ENCODE measurements at places on chromosomes 2 and 18. TPM values are rescaled to one million over a fixed set of nuclear protein-coding genes. Genes with fewer than 3 reads are reported as not detected.

DNA sequence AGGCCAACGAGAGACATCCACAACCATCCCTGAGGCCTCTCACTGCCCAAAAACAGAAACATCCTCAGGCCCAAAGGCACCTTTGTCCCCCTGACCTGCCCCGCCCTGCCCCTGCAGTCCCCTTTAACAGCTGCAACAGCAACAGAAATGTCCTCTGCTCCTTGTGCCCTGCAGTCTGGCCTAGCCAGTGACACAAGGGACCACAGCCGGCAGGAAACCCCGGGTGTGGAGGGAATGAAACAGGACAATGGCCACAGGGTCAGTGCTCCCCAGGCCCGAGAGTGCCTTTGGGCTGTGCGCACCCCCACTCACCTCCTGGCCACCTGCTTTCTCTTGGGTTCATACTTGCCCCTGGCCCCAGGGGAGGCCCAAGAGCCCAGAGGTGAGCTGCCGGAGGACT, 35.6 kb downstream of the SNED1 start:
- no peak for DNase-seq

DNA sequence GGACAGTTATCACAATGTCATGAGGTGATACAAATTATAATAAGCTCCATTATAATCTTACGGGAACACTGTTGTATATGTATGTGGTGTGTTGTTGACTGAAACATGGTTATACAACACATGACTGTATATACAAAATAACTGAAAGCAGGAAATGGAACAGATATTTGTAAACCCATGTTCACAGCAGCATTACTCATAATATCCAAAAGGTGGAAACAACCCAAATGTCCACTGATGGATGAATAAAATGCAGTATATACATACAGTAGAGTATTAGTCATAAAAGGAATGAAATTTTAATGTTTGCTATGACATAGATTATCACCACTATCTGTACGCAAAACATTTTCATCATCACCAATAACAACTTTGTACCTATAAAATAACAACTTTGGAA, 107.3 kb downstream of the USP34 start:
- DNase-seq = no peak

DNA sequence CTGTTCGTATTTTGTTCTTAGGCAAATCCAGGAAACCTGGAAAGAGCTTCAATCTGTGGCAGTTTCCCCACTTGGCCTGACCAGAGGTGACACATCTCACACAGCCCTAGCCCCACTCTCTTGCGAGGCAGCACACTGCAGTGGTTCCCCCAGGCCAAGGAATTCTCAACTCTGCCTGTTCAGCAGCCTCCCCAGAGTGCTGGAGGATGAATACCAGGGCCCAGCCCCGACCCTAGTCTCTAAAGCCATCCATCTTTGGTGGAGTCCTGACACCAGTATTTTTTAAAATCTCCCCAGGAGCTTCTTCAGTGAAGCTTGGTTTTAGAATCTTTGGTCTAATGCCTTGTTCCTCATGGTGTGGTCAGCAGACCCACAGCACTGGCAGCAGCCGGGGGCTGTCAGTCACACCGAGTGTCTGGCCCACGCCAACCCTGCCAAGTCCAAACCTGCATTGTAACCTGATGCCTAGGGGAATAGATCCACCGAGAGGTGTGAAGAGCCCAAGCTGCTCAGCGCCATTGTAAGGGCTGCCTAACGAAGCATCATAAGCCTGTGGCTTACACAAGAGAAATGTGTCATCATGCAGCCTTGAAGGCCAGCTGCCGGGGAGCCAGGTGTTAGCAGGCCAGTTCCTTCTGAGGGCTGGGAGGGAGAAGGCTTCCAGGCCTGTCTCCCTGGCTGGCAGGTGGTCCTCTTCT, 428.7 kb upstream of the ID2 start:
- no peak for DNase-seq

DNA sequence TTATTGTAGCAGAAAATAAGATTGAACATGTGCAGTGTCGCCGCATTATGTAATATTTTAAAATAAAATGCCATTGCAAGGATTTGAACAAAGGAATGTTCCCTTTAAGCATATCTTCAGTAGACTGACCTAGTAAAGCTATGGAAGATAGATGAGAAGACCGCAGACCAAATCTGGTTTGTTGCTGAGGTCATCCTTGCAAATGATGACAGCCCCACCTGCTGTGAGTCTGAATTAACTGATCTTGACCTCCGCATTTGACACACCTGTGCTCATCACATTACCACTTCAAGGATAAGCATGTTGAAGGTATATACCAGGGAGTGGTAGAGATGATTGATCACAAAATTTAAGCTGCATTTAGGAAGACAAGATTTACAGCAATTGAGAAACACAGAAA, 96.2 kb downstream of the NYAP2 start:
- no peak for DNase-seq

DNA sequence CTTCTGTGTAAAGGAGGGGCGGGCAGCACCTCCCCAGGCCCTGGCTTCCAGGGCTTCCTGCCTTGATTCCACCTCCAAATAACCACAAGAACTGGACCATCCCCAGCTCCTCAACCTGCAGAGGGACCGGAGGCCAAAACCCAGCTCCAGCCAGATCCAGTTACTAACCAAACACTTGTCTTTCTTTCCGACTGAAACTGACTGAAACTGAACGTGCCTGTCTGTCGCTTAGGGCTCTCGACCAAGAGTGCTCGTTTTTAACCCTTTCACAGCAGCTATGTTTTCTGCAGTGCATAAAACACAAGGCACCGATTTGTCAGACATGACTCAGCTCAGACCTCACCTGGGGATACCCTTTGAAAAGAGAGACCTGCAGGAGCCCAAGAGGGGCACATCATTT, 249.9 kb upstream of the SIX2 start:
- no peak for DNase-seq

Gene RUFY4
- total RNA-seq = 2.7 TPM

Gene TCF7L1
- not detected for total RNA-seq

- DNase-seq = no peak
Measured at GRCh38 chr2:155176345-155176744, 477.9 kb downstream of the KCNJ3 start.

DNA sequence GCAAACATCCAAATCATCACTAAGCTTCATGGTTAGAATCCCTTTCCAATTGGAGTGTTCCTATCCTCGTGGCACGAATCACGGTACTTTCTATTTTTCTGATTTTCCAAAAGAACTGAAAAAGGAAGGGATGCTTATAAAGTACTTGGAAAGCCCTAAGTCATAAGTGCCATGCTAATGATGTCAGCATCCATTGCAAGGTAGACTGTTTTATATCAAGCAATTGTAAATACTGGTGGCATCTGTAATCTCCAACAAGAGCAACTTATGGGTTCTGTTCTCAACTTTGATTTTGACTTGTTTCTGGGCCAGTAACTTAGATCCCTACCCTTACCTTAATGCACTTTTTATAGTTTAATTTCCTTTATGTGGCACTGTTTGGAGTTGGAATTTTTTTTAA, 619.5 kb downstream of the BCL11A start:
- no peak for DNase-seq
